Cerebellar nuclear complex (tissue), 1 donor: ENCODE measurements at places on chromosomes 2 and 18.

- DNase-seq: no peak
Observed at GRCh38 chr18:7757175-7757574, 190.1 kb downstream of the PTPRM start.

DNA sequence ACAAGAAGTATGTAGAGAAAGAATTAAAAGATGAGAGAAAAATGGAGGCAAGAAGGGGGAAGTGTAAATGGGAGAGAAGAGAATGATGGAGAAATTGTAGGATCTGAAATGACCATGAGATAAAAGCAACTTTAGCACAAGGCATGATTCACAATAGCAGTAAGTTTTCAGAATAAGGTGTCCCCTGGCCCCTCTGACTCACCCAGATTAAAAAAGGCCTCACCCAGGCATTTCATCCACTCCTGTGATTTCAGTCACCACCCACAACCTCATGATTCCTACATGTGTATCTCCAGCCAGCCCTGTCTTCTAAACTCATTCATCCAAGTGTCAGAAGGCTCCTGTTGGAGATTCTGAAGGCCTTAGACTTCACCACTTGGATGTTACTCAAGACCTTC, 56.6 kb downstream of the SP100 start:
- no peak for DNase-seq

DNA sequence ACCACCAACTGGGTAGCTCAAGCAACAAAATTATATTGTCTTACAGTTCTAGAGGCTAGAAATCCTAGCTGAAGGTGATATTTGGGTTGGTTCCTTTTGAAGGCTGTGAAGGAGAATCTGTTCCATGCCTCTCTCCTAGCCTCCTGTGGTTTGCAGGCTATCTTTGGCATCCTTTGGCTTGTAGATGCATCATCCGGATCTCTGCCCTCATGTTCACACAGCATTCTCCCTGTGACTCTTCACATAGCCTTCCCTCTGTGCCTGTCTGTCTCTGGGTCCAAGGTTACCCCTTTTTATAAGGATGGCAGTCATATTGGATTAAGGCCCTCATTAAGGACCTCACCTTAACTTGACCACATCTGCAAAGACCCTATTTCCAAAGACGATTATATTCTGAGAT, 78.6 kb upstream of the MAP3K20 start:
- DNase-seq: no peak

- DNase-seq: no peak
Observed at GRCh38 chr2:238370823-238371372, 50.6 kb downstream of the TRAF3IP1 start.

DNA sequence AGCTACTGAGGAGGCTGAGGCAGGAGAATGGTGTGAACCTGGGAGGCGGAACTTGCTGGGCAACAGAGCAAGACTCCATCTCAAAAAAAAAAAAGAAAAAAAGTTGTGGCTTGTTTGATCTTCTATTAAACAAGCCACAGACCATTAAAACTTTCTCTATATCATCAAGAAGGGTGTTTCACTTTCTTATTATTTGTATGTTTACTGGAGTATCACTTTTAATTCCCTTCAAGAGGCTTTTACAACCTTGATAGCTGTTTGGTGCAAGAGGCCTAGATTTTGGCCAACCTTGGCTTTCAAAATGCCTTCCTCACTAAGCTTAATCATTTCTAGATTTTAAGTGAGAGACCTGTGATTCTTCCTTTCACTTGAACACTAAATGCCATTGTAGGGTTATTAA, 339.1 kb downstream of the TSN start:
- no peak for DNase-seq

- DNase-seq: no peak
Observed at GRCh38 chr2:97993926-97994325, 1.8 kb downstream of the TMEM131 start.

- DNase-seq: no peak
Observed at GRCh38 chr18:54713386-54713785, 114.9 kb upstream of the RAB27B start.

- DNase-seq: no peak
Observed at GRCh38 chr18:10247742-10248082, 206.7 kb upstream of the APCDD1 start.

- no peak for DNase-seq
Observed at GRCh38 chr2:157901325-157901724, 25.2 kb upstream of the ACVR1 start.

- DNase-seq: no peak
Observed at GRCh38 chr2:11263177-11263576, 81.3 kb downstream of the ROCK2 start.

GRCh38 chr18:3340015-3340681, 78.2 kb downstream of the MYL12B start:
- DNase-seq: no peak

DNA sequence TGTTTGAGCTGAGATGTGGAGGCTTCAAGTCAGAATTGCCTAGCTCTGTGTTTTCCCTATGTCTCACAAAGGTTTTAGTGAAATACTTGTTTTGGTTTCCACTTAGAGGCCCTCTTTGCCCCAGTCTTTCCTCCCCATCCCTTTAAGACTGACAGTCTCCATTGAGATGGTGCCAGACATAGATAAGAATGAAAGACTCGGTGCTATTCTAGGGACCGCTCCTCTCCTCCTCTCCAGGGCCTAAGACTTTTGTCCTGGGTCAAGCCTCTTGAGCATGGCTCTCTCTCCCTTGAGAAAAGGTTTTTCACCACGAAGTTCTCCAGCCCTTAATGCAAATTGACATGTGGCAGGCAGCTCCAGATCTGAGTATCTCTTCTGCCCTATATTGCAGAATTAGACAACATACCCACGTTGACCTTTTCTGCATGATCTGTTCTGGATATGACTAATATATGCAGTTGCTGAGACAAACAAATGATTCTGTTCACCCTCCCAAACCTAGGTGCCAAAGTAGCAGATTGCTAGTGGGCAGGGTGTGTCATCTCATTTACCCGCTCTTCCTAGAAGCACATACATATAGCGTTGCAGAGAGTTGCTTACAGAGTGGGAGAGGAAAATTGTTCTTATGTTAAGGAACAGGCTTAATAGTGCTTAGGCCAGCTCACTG, 47.5 kb upstream of the ACSL3 start:
- DNase-seq: no peak

DNA sequence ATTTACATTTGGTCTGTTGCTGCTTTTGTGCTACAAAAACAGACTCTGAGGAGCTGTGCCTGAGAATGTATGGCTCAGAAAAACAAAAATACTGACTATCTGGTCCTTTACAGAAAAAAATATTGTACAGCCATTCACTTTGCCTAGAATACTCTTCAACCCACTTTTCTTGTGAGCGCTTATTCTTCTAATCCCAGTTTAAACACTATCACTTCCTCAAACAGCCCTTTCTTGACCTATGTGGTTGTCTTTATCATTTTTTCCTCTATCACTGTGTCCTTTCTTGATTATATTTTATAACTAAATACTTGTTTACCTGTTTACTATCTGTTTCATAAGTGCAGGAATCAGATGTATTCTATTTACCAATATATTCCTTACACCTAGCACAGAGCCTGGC, 33.5 kb downstream of the CUL3 start:
- DNase-seq: no peak

DNA sequence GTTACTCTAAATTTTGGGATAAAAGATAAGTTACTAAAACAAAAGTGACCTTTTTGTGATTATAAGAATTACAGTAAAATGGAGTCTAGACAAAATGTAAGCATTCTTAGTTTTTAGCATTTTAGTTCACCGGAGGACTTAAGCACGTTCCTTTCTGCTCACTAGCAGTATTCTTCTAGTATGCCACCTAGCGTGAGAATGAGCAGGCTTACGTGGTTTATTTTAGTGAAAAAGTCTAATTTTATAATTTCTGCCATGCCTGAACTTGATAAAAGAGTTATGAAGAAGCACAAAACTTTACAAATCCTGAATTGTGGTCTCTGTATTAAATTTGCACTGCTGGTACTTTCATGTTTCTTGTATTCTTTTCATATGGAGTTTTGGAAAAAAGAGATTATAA, 12.6 kb upstream of the OTX1 start:
- no peak for DNase-seq

DNA sequence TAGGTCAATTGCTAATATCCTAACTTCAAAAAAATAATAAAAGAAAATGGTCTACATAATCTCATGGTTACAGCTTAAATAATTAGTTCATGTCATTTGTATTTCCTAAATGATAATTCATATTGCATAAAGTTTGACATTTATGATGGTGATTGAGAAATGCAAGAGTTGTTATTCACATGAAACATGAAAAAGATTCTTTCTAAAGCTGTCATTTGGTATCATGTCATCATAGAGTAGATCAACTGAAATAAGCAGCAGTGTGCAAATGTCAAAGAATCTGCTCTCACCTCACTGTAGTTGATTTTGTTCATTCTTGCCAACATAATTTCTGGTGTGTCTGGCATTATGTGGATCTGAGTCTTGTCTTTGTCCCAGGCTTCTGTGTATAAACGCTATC, 95.3 kb downstream of the NEB start:
- DNase-seq: no peak

- no peak for DNase-seq
Observed at GRCh38 chr2:37638973-37639372, 32.5 kb downstream of the CDC42EP3 start.

- DNase-seq: no peak
Observed at GRCh38 chr2:159468257-159468656, 148.1 kb downstream of the BAZ2B start.

DNA sequence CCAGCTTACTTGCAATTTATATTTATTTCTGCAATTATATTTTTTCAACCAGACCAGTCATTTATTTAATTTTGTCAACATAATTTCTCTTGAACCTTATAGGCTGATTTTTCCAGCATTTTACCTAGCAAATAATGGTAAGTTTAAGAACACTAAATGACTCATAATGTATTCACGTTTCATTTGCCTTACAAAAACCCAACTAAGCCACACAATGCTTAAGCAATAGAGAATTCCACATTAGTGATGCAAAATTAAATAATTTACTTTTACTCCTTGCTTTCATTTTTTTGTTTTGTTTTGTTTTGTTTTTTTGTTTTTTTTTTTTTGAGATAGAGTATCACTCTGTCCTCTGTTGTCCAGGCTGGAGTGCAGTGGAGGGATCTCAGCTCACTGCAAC, 110.4 kb upstream of the VRK2 start:
- DNase-seq: no peak

GRCh38 chr2:231413456-231413855, 17.9 kb downstream of the B3GNT7 start:
- no peak for DNase-seq

- no peak for DNase-seq
Observed at GRCh38 chr18:13309748-13310670, 91.4 kb downstream of the LDLRAD4 start.

- DNase-seq: no peak
Observed at GRCh38 chr2:216354306-216354705, 18.0 kb downstream of the MARCHF4 start.

DNA sequence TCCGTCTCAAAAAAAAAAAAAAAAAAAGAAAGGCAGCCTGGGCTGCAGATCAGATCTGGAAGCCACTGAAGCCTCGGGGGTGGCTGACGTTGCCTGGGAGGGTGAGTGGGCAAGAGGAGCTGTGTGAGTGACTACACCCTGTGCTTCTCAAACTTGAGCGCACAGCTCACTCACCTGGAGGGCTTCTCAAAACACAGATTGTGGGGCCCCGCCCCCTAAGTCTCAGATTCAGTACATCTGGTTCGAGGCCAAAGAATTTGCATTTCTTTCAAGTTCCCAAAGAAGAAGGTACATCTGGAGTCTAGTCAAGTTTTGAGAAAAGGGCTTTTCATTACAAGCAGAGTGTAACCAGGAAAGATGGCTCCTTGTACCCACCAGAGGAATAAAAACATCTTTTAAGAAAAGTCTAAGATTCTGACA, 97.7 kb upstream of the CAB39 start:
- no peak for DNase-seq

DNA sequence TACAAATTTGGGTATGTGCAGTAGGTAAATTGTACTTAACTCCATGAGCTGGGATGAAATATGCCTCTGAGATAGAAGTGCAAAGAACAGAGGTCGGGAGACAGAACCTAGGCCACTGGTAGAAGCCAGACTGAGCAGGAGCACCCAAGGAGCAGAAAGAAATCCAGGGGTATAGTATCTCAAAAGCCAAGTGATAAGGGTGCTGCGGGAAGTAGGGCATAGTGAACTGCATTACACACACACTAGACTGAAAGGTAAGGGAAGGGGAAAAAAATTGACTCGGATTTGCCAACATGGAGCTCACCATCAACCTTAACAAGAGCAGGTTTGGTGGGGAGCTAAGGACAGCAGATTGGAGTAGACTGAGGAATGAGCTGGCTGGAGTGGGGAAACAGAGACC, 89.3 kb upstream of the TMEM247 start:
- no peak for DNase-seq

- no peak for DNase-seq
Observed at GRCh38 chr18:58674863-58675472, 3.7 kb downstream of the MALT1 start.

- no peak for DNase-seq
Observed at GRCh38 chr2:50097148-50097547, 934.8 kb downstream of the NRXN1 start.

- no peak for DNase-seq
Observed at GRCh38 chr2:138030459-138030858, 66.2 kb downstream of the HNMT start.

DNA sequence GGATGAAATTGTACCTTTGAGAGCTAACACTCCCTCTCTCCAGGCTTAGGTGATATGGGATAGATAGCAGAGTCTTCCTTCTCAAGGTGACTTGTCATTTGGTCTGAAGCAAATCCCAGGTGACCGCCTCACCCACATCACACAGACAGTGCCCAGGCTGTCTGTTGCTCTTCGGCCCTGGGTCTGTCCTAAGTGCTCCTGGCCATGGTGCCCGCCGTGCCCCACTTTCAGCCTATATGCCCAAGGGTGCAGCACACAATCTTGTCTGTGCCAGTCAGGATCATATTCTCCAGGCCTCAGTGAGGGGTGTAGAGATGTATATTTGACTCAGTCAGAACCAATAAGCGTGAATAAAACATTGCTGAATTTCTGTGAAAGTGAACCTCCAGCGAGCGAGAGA, 326.8 kb downstream of the DYSF start:
- no peak for DNase-seq

GRCh38 chr2:218880102-218880858, at the start of gene WNT10A:
TSS of gene WNT10A (plus strand) at chr2:218880852. CDS start at chr2:218880996, 144 bp downstream.
- DNase-seq: no peak

DNA sequence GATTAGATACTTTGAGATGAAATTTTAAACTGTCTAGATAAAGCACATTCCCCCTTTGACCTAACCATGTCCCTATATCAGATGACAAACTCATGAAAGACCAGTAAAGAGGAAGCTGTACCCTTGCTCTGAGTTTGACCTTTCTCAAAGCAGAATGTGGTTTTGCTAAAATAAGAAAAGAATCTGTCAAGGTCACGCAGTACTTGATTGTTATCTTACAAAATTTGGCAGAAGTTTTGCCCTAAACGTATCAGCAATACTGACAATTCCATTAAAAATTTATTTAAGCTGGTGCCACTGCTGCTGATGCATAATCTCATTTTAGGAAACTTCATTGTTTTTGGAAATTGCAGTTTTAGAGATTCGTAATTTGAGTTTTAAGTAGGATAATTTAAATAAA, 31.2 kb upstream of the GALM start:
- no peak for DNase-seq
